ENCODE measurements at places on chromosomes 3 and 15.

GRCh38 chr3:18069568-18069967, 327.1 kb upstream of the TBC1D5 start:
- DNase-seq, result no peak

DNA sequence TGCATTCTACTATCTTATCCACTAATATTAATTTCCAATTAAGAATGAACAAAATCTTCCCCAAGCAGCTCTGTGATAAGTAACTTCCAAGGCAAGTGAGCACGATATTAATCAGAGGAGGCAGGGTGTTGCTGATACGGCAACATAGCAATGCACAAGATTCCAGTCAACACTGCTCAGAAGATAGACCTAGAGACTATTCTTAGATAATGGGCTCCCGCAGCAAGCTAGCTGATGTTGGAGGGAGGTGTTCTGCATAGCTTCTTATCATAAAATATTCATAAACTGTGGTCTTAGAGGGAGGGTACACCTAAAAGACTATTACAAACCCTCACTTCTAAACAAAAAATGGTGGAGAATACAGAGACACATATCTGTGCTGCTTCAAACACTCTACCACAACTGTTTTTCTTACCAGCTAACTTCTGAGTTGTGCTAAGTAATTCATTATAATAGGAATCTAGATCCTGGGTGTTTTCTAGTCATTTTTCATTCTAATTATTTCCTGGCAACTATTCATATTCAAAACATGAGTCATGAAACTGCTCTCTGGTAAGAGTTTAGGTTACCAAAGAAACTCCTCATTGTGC, 382.0 kb upstream of the SOX14 start:
- no peak for DNase-seq

DNA sequence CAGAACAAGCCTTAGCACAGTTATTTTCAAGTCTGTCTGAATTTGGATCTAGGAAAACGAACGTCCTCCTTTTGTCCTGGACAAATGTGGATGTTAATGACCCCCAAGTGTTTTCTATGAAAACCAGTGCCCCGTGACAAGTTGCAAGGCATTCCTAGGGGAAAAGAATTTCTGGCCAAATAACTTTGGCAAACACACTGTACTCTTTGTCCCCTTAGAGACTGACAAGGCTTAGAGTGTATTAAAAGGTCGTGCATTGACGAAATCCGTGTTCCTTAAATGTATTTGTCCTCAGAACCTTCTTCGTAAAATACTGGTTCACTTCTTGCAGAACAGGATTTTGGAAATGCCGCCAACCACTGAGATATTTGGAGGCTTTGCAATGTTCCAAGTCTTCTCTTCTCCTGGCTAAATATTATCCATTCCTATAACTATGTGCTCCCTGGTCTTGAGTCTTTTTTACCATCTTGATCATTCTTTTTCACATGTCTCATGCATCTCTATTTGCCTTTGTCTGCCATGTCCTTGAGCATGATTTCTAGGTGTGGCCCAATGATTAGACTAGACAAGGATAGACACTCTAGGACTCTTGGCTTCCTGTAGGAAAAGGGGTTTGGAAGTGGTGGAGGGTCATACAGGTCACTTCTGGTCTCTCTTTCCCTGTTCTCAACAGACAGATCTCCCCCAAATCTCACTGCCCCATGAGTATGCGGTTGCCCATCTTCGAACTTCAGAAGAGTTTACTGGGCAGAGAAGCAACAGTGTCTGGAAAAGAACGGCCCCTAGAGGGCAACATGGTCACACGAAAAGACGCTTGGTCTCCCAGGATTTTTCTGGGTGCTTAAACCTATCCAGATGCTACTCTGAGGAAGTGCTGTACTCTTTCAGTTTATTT, 117.5 kb downstream of the EDEM1 start:
- DNase-seq, result peak; percentile 50

DNA sequence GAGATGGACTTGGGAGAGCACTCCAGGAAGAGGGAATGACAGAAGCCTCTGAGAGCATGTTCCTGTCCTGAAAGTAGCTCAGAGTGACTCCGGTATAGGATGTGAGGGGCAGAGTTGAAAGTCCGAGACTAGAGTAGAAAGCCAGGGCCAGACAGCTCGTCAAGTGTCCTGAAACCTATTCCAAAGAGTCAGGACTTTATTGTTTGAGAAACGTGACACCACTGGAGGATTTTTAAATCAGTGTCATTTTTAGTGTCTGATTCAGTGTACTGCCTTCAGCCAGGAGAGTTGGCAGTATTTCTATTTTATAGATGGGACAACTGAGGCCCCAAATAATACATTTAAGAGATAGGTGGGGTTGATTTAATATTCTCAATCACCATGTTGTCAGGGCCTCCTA, 1.6 kb upstream of the RBMS3 start:
- DNase-seq, result no peak

GRCh38 chr15:78216276-78217104, 17.9 kb downstream of the ACSBG1 start:
- DNase-seq, result no peak

- no peak for DNase-seq
These were observed 28.6 kb upstream of the UMPS start for GRCh38 chr3:124701687-124702086.

DNA sequence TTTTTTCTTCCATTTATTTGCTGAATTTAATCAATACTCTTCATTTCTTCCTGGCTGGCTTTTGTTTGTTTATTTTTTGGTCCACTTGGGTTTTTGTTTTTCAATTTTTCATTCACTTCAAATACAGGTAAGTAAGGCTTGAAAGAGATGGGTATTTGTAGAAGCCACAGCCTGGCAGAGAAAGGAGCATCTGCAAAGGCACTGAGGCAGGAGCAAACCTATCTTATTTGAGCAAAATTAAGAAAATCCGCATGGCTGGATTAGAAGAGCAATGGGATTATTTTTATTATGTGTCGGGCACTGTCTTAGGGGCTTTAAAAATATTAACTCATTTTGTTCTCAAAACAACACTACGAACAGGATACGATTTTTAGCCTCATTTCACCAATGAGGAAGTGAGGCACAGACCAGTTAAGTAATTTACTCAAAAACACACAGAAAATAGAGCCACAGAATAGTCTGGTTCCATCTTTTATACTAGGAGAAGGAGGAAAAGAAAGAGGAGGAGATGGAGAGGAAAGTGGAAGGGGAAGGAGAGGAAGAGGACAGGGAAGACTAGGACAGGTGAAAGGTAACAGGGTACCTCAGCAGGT, 35.1 kb upstream of the CCDC80 start:
- DNase-seq, result no peak

GRCh38 chr15:68674975-68675374, 96.2 kb downstream of the CORO2B start:
- DNase-seq, result no peak

DNA sequence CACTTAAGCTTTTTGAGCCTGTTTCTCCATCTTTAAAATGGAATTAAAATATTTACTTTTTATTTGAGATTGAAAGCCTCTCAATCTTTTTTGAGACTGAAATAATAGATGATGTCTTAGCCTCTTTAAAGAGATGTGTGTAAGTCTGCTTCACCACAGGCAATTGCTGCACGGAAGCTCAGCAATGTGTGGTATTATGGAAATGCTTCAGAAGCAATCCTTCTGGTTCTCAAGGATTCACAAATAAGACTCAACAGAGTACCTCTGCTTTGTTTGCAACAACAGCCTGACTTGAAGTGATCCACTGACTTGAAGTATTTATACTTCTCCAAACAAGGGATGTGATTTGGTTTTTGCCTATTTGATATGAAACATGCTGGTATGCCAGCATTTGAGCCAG, 332.0 kb upstream of the RASGRP1 start:
- no peak for DNase-seq

GRCh38 chr15:58352026-58352929, 79.5 kb upstream of the LIPC start:
- DNase-seq, result no peak

DNA sequence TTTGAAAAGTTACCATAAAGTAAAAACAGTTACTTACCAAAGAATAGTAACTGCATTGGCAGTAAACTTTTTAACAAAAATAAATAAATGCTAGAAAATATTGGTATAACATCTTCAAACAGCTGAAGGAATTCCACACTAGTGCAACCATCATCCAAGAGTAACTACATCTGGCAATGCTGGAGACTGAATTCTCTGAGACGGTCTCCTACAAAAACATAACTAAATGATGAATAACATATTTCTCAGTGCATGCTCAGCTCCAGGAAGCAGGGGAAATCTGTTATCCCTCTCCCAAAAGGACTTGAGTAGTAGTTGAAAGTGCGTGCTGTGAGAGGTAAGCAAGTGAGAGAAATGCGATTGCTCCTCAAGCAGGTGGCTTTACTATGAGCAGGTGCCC, 526.8 kb upstream of the CCDC54 start:
- DNase-seq, result no peak

GRCh38 chr15:86362555-86362954, 282.9 kb downstream of the AGBL1 start:
- DNase-seq, result peak; percentile 1

GRCh38 chr15:68599560-68600071, 20.8 kb downstream of the CORO2B start:
- no peak for DNase-seq

DNA sequence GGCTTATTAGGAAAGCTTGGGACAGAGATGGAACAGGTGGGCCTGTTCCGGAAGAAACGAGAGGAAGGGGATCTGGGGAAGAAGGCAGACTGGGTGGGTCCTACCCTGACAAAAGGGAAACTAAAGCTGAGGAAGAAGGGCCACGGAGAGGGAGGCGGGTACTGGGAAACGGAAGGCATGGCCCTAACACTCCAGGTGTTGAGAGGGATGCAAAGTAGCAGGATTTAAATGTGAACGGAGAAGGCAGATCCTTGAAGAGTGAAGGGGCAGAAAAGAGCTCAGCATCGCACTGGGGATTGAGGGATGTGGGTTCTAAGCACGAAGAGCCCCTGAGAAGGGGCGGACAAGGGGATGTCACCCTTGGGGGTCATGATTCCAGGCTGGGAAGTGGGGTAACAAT, 735 bp downstream of the STIMATE start:
- DNase-seq, result no peak

DNA sequence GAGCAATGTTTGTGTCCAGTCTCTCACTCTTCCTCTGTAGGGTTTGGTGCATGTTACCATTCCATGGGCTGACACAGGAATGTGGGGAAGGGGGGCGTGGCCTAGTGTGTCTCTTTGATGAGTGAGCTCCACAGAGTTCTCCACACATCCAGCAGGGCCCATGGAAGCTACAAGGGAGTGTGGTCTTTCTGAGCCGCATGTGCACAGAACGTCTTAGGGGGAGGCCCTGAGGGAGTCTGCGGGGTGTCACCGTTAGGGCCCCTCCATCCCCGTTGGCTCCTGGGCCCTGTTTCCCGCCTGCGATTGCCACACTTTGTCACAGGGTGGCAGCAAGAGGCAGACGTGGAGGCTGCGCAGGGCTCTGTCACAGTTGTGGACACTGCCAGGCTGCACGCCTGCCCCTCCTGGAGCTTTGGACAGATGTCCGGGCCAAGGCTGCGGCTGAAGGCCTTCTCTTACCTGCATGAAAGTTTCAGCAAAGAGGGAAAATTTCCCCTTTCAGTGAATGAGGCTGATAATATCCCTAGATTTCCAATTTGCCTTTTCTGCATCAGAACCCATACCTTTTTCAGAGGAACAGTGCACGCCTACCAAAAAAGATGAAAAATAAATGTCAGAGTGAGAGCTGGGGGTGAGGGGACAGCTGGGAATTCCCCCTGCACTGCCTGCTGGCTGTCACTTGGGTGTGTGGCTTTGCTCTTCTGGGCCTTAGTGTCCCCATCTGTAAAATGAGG, 24.3 kb downstream of the CACNA2D3 start:
- peak; percentile 34 for DNase-seq

DNA sequence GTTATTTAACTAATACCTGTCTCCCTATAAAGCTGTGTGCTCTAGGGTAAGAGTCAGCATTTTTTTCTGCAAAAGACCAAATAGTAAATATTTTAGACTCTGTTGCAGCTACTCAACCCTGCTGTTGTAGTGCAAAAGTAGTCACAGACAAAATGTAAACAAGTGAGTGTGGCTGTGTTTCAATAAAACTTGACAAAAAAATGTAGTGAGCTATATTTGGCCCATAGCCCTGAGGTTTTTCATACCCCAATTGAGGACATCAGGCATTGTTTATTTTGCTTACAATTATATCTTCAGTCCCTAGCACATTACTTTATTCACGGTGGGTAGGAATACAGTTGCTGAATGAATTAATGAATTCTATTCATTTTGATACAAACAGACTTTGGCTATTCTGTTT, 58.7 kb upstream of the TBC1D5 start:
- DNase-seq, result no peak

GRCh38 chr3:25396686-25397085, 31.4 kb upstream of the RARB start:
- DNase-seq, result no peak

DNA sequence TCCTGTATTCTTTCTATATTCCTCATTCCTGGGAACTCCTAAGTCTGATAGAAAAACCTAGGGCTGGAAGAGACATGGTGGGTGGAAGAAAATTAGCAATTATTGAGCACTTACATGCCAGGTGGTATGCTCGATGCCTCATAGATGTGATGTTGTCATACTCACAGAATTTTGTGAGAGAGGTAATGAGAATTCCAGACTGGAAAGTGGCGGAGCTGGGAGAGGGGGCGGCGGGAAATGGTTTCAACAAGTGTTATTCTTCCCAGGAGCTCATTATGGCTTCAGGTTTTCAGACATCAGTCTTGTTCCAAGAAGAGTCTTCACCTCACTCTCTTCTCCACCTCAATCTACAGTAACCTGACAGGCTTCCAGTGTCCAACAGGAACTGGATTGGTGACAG, 16.2 kb downstream of the TIMP4 start:
- DNase-seq, result no peak

GRCh38 chr3:15216501-15216900, 10.5 kb downstream of the CAPN7 start:
- no peak for DNase-seq

DNA sequence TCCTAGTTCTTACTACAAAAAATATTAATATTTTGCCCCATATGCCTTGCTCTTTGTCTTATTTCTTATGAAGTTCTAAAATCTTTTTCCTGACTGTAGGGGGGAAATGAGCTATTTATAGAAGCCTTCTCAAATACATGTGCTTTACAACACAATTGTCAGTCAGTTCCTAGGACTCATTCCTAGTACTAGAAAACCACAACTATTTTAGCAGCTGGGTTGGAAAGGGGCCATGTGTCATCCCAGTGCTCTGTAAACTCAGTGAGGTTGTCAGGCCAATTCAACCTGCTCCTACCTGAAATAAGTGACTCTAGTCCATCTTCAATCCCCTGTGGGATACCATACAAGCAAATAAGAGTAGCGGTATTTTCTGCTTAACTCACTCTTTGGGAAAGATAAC, 153.8 kb downstream of the ULK4 start:
- DNase-seq, result no peak

- DNase-seq, result no peak
These were observed 25.5 kb upstream of the RNU6-1 start for GRCh38 chr15:67865331-67865730.

GRCh38 chr3:170493712-170494182, 75.1 kb downstream of the CLDN11 start:
- no peak for DNase-seq

GRCh38 chr3:165346503-165346902, 150.3 kb upstream of the SLITRK3 start:
- DNase-seq, result no peak

DNA sequence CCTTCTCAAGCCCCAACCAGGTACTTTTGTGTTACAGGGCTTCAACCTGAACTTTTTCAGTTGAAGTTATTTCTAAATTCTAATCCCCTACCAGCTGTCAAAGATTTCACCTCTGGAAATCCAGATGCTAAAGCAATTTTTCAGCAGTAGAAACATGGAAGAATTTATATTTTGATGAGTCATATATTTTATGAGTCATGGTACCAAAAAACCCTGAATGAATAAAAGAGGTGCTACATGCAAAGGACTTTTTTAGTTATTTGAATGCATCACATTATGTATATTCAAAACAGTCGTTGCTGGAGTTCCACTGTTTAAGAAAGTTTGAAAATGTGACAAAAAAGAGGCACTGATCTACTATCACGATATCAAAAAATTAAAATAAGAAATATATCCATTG, 96.0 kb upstream of the ZNF385D start:
- DNase-seq, result no peak
